ENCODE measurements at places on chromosomes 7 and 10. TPM values are rescaled to one million over a fixed set of nuclear protein-coding genes. Genes with fewer than 3 reads are reported as not detected.

The MMD2 gene
- not detected for total RNA-seq

The NUTM2A gene
- 0.67 TPM for total RNA-seq

The PDE6C gene
- not detected for total RNA-seq

The ACSM6 gene
- total RNA-seq, result not detected

The GHRHR gene
- not detected for total RNA-seq
